ENCODE measurements at places on chromosomes 1 and 21.

GRCh38 chr1:226993814-226994585 lies 53.9 kb downstream of the COQ8A start:
- no peak for DNase-seq

GRCh38 chr1:118298397-118298796 lies 113.4 kb upstream of the SPAG17 start:
- DNase-seq, result no peak

- no peak for DNase-seq
These were observed 23.6 kb upstream of the KIRREL1 start for GRCh38 chr1:157969697-157970485.

DNA sequence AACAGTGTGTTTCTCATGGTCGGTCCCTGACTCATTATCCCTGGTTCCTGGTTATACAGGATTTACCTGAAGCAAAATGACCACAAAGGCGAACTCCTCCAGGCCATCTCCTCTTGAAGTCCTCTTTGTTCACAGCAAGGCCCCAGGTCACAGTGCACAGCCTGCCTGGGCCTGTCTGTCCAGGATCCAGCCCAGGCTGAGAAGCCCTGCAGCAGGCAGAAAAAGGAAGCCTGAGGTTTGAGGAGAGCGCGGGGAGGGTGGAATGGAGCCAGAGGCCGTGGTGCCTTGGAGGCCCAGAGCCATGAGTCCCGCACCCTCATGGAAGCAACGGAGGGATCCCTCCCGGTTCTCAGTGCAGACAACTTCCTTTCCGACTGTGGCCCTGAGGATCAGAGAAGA lies 136.8 kb upstream of the IRF2BP2 start:
- DNase-seq, result no peak
